ENCODE measurements at places on chromosomes 4 and X.

GRCh38 chr4:129578336-129578735, 482.4 kb downstream of the C4orf33 start:
- no peak for DNase-seq

DNA sequence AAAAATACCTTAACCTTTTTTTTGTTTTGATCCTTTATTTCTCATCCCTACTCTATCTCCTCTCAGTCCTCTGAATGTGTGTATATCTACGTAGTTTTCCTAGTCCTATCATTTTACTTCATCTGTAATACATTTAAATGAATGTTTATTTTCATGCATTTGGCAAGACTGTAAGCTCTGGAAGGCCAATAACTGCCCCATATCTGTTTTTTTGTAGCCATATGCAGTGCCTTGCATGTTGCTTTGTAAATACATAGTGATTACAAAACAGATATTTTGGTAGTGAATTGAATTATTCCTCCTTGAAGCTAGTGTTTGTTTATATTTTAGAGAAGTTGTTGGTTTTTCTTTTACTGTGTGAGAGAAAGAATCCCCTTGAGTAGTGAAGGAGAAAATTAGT, 450.2 kb downstream of the PCDH18 start:
- no peak for DNase-seq

GRCh38 chr4:144778364-144778763, 132.4 kb downstream of the HHIP start:
- DNase-seq: no peak

DNA sequence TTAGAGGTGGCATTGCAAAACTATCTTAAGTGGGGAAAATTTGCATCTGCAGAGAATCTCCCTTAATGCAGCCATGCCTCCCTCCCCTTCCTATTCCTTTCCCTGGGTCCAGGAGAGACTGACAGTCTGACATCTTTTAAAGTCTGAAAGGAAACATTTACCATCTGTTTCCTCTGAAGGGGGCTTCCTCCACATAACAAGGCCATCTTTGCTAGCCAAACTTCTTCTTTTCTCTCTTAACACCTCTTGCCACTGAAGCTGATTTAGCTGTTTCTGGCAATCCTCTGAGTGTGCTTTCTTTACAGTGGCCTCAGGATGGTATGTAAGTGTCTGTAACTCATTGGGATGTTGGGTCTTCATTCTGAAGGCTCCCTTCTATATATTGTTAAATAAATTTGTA, 34.6 kb upstream of the AADAT start:
- DNase-seq: no peak

DNA sequence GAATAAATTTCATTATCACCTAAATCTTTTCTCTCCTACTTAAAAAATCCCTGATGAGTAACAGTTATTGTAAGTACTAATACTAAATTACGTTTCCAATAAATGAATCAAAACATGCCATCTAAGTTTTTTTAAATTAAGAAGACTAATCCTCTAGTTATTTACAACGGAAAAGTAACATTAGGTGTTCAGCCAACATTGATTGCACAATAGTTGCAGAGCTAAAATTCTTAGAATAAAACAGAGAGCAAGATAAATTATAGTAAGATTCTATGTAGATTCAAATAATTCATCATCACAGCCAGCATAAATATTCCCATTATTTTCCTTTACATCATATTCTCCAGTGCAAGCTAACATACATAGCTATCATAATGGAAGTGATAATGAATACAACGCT, 139.2 kb downstream of the HDX start:
- no peak for DNase-seq

DNA sequence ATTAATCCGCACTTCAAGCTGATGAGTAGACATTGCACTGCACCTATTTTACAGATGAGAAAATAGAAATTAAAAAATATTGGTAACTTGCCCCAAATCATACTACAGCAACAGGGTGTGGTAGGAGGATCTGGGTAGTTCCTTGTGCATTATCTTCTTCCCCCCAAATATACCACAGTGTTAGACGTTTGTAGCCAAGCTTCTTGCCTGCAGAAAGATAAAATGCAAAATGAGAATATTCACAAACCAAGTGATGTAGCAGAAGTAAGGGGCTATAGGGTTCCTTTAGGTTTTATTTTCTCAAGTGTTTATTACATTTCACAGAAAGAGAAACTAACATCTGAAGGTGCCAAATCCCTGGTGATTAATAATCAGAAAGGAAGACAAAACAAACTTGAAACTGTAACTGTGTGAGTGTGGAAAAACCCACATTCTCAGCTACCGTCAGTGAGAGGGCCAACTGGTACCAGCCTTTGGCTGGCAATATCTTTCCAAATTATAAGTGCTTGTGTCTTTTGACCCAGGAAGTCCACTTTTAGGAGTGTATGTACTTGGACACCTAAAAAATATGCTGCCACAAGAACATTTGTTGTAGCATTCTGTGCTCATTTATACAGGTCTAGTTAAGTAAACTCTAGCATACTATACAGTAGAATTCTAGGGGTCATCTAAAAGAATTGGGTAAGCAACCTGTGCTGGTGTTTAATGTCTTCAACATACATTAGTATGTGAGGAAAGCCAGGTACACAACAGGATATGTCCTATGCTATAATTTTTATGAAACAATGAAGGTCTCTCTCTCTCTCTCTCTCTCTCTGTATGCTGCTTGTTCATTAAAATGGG, 6.7 kb upstream of the CD38 start:
- no peak for DNase-seq

- no peak for DNase-seq
These were observed 19.8 kb upstream of the ADD1 start for GRCh38 chr4:2823671-2824328.

DNA sequence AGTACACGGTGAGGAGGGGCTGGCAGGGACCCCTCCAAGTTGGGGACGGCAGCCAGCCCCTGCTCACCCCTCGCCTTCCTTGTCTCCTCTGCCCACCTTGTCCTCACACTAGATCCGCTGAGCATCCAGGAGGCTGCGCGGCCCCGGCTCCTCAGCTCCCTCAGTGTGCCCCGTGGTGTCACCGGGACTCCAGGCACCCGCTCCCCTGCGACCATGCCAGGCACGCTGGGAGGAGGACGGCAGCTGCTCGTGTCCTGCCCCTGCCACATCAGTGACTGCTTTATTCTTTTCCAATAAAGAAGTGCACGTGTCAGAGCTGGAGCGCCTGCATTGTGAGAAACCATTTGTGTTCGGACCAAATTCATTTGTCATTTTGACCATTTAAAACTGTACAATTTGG, 6.4 kb downstream of the FAM50A start:
- DNase-seq: no peak

DNA sequence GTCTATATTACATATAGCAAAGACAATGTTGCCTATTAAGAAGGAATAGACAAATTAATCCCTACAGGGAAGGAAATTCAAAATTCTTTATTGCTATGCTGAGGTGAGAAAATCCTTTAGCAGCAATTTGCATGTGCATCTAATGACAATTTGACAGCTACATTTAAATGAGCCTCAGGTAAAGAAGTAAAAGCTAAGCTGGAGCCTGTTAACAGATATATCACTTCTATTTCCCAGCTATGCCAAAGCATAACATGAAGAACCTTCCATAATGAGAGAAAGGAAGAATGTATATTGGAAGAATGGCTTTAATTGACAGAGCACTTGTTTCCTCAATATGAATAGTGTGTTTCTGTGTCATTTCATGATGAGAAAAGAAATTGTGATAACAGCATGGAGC, 71.6 kb downstream of the BMP3 start:
- DNase-seq: no peak

- no peak for DNase-seq
These were observed 6.4 kb downstream of the PITX2 start for GRCh38 chr4:110616238-110617074.

DNA sequence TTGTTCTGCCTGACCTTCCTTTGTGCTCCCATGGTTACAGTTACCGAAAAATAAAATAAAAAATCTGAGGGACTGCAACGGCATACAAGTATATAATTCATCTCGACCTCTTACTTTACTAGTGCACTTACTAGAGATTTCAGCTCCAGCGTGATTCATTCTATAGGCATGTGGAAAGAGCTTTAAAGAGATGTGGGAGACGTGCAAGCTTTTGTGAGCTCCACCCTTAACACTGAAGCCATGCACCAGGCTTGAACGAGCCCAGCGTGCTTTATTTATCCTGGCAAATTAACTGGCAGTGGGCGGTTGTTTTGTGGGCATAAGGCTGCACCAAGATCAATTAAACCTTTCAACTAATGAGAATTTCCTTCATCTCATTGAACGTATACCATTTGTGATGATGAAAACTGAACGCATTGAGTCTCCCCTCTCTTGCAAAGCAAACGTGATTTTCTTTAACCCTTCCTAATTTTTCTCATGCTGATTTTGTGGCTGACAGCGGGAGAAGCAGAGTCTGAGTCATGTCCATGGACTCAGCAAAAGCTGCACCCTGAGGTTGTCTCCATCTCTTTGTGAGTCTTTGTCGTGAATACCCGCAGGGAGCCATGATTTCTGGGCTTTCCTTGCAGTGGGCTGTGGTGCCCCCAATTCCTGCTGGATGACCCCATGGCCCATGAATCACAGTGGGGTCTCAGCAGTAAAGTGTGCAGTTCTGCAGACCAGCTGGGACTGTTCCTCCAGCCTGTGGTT, 60.1 kb downstream of the MXRA5 start:
- DNase-seq: peak; percentile 2

DNA sequence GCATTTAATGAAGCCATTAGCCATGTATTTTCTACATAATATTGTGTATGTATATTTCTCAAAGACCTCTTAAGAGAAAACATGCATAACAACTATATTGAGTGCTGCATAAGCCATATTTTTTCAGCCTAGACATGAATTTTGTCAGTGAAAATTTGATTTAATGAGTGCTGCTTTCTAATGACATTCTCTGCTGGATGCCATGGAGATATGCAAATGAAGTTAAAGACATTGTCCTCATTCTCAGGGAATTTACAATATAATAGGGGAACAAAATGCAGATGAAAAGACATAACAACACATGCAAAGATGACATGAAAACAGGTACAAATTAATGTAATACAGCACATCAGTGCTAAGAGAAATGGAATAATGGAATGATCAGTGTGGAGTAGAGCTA, 118.7 kb downstream of the ATOH1 start:
- DNase-seq: no peak

DNA sequence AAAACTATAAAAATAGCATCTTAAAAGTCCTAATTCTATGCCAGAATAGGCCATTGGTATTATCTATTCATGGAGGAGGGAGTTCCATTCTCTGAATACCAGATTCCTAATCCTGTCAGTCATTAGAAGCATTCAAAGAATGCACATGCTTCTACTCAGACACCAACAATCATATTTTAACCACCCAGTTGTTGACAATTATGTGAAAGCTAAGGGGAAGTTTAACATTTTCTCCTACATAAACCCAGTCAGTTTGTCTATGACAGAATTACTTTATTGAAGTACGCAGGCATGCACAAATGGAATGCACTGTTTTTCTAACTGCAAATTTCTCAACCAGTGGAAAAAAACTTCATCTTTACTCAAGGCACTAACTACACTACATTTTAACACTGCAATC, 69.6 kb upstream of the MTNR1A start:
- no peak for DNase-seq

DNA sequence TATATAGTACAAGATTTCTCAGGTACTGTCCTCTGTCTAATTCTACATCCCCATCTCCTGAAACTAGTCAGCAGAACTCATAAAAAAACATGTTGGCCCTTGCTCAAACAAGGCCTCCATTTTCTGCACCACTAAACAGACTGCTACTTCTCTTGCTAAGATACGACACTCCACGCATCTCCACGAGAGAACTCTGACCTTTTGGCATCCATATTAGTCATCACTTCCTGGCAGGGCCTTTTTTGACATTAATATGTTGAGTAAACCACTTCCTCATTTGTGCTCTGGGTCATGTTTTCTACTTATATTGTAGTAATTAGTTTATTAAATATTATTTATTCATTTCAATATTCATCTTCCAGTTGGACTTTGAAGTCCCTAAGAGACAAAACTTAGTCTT, 65.6 kb downstream of the DCAF8L1 start:
- no peak for DNase-seq

GRCh38 chrX:154695911-154696675, 42.7 kb upstream of the CTAG2 start:
- no peak for DNase-seq

DNA sequence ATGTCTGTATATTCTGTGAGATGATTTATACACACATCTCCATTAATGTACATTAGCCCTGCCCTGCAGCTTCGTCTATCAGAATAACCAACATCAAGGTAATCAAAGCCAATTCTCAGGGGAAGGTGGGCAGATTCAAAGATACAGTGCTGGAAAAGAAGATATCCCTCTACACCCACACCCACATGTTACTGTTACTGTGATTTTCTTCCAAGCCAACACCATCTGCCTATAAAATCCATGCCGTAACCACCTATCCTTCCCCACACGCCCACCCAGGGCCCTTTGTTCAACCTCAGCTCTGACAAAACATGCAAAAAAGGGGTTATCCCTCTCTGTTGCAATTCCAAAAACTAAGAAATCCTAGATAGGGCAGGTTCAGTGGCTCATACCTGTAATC, 20.0 kb downstream of the OPHN1 start:
- no peak for DNase-seq

DNA sequence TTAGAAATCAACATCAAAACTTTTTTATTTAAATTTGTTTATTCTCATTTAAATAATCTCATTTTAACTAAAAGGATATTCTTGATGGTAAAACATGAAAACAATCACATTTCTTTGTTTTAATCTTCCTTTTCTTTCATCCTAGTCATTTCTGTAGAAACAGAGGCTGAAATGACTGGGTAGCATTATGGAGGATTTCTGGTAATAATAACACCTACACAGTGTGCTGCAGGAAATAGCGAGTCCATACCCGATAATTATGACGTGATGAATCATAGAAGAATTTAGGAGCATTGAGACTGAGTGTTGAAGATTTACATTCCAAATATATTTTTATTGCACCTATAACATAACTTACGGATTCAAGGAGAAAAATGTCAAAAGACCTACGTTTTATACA, 31.4 kb upstream of the BBS12 start:
- DNase-seq: no peak

DNA sequence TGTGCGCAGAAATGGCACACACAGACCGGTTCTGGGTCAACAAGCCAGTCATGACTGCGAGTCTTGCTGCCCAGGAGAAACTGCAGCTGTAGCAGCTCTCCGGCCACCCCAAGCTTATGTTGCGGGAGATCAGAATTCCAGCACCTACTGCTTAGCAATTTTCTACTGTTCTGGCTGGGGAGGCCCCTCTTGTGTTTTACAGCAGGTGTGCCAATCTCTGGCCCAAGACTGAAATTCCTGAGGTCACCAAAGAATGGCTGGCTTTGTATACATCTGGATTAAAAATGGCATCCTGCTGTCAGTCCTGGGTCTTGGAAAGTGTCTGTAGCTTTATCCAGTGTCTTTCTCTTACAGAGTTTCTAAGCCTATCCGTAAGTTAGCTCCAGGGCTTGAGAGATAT, 68.9 kb upstream of the TRAM1L1 start:
- no peak for DNase-seq

GRCh38 chr4:27023366-27023765, 162.7 kb downstream of the STIM2 start:
- no peak for DNase-seq

- no peak for DNase-seq
These were observed 220.9 kb downstream of the MAML3 start for GRCh38 chr4:139933104-139933503.

- no peak for DNase-seq
These were observed 49.6 kb downstream of the RRAGB start for GRCh38 chrX:55767100-55767499.
